ENCODE measurements at places on chromosomes 11 and 22.
A peak's percentile ranks its signal among the peaks of the same experiment; 100 is the strongest.

- no peak for DNase-seq
Measured at GRCh38 chr11:111370902-111371578, 8.0 kb downstream of the POU2AF1 start.

DNA sequence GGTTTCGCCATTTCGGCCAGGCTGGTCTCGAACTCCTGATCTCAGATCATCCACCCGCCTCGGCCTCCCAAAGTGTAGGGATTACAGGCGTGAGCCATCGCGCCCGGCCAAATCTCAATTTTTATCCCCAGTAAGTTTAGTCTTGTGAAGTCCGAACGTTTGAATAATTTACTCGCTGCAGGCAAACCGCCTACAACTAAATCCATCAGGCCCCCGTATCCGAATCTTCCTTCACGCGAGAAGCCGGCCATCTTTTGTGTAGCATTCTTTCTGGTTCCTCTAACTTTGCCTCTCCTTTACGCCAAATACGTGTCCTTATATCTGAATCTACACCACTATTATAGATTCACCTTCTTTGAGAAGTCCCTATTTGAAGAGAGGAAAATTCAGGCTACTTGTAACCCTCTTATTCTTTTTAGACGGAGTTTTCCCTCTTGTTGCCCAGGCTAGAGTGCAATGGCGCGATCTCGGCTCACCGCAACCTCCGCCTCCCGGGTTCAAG, 581 bp upstream of the EIF3L start:
- peak; percentile 62 for DNase-seq

- no peak for DNase-seq
Measured at GRCh38 chr11:115598257-115598901, 94.2 kb upstream of the CADM1 start.

- DNase-seq = no peak
Measured at GRCh38 chr11:9581556-9582161, 8.2 kb downstream of the WEE1 start.

Measured in RKO (cell line).